IPS-NIHi11 (cell line): ENCODE measurements at places on chromosomes 12 and 14.

- DNase-seq: no peak
Measured at GRCh38 chr14:37061697-37062096, 110.7 kb downstream of the SLC25A21 start.

DNA sequence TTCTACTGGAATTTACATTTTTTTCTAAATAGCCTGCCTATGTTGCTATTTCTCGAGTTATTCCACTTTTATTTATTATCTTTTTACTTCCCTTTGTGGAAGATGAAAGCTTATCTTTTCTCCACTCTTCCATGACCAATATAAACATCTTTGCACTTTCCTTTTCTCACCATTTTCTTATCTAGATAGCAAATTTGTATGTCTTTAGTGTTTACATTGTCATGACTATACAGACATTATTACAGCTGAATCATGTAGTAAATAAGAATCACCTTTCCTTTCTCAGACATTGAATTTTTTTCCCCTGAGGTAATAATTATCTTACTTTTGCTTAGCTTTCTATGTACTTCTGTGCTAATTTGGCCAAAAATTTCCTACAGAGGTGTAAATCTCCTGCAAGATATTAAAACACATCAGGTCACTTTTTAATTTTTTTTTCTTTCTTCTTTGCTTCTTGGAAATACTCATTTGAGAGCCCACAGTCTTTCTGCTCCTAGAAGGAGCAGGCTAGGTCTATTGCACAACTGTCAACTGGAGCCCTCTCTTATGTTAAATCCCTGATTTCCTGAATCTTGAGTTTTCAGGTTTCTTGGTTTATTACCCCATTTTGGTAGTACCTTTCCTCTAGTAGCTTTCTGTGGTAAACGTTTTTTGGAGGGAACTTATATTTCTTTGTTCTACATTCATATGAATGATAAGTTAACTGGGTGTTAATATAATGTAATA is 109.0 kb upstream of the ATP2B1 start:
- DNase-seq: no peak

GRCh38 chr12:49588281-49588680 is 17.2 kb downstream of the FAM186B start:
- DNase-seq: no peak

DNA sequence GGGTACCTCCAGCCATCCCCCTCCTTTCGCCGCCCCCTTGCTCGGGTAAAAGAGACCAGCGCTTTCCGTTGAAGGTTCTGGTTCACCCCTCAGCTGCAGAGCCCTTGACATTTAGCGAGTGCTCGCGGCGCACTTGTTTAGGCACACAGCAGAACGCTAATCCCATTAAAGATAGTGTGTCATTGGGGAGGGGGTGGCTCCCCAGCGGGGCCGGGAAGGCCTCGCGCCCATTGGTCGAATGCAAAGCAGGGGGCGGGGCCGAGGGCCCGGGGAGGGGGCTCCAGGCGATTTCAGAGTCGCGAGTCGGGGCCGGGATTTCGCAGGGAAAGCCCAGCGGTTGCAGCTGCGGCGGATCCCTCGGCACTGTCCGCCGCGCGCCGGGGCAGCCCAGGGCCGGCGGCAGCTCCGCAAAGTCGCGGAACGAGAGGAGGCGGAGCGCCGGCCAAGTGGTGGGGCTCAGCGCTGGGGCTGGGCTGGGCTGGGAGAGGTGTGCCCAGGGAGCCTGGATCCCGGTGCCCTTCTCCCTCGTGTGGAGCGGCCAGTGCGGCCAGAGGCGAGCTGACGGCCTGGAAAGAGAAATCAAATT is 122.9 kb downstream of the TSPAN9 start:
- peak; percentile 95 for DNase-seq
